ENCODE measurements at places on chromosomes 4 and X. TPM values are rescaled to one million over a fixed set of nuclear protein-coding genes. Genes with fewer than 3 reads are reported as not detected.

RHOXF1 gene
- total RNA-seq: not detected

NUDT11 gene
- 30.6 TPM for total RNA-seq

- DNase-seq: no peak
Measured at GRCh38 chr4:25817059-25817681, 45.6 kb downstream of the SEL1L3 start.

GRCh38 chr4:5144384-5144783, 93.1 kb downstream of the STK32B start:
- DNase-seq: no peak

- no peak for DNase-seq
Measured at GRCh38 chr4:3829956-3830773, 64.0 kb downstream of the ADRA2C start.

DNA sequence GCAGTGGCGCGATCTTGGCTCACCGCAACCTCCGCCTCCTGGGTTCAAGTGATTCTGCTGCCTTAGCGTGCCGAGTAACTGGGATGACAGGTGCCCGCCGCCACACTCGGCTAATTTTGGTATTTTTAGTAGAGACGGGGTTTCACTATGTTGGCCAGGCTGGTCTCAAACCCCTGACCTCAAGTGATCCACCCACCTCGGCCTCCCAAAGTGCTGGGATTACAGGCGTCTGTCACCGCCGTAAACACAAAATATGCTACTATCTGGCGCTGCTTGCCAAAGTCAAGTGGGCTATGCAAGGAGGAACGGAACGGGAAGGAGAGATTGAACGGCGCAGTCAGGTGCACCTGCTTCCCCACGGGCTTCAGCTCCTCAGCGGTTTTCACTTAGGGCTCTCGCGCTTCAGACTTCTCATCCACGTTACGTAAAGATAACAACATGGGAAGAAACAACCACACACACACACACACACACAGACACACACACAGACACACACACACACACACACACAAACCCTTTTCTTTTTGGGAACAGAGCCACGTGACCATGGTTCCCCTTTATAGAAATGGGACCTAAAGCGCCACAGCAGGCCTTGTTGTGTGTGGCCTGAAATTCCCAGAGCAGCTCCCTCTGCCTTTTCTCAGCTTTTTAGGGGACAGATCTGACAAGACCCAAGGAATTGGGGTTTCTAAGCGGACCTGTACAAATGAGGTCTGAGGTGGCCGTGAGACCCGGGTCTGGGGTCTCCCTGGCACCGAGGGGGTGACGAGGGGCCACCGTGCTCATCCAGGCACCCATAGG, 1.5 kb downstream of the P2RY8 start:
- no peak for DNase-seq

Data from NCI-H460 (cell line).